Right atrium auricular region (tissue), 2 donors: ENCODE measurements at places on chromosomes 4 and X. TPM values are rescaled to one million over a fixed set of nuclear protein-coding genes. Genes with fewer than 3 reads are reported as not detected.

DNA sequence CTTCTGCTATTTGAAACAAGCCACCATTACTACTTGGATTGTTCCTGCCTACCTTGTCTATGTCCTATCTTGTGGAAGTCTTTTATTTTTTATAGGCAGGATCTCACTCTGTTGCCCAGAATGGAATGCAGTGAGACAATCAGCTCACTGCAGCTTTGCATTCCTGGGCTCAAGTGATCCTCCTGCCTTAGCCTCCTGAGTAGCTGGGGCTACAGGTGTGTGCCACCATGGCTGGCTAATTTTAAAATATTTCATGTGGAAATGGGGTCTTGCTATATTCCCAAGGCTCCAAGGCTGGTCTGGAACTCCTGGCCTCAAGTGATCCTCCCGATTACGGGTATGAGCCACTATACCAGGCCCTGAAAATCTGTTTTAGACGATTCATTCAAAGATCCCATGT is 7.6 kb downstream of the RPS3A start:
- DNase-seq: no peak

- no peak for DNase-seq
Observed at GRCh38 chrX:119442286-119442685, 26.0 kb upstream of the SLC25A5 start.

DNA sequence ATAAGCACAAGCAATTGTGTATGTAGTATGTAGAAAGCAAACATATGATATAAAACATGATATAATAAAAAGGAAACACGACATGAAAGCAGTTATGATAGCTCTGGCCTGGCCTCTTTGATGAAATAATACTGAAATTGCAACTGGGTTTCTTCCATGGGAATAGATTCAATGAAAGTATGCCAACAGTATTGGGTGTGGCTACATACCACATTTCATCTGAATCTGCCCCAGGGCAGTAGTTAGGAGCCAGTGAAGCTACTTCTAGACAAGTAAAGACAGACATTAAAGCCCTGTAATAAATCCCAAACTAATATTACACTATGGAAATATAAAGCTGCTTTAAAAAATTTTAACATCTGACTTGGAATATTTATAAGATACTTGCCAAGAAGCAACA is 207.3 kb downstream of the FBXW7 start:
- DNase-seq: no peak

- DNase-seq: no peak
Observed at GRCh38 chr4:81447566-81448229, 24.0 kb downstream of the RASGEF1B start.

DNA sequence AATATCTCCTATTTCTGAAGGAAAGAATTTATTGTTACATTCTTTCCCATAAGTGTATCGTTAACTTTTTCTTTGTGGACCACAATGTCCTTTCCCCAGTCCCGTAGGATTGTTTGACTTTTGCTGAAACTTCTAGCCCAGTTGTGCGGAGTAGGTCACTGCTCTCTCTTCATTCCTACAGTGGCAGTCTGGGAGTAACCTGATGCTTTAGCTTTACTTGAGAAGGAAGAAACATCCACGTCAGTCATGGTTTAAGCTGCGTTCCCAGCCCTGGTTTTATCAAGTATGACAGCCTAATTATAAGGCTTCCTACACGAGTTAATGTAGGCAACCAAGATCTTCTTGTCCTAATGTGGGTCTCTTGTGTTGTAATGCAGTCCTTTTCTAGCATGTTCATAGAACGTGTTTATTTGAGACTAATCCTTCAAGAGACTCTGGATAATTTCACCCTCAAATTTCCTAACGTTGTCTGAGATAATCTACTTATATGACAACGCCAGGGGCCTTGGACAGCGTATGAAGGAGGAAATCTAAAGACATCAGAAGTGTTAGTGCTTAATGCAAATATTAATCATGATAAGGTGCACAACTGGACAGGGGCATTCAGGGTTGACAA is 40.8 kb upstream of the GRPR start:
- no peak for DNase-seq

GRCh38 chrX:40310447-40310846 is 212.7 kb upstream of the BCOR start:
- DNase-seq: no peak

- DNase-seq: no peak
Observed at GRCh38 chr4:801436-802124, 24.3 kb downstream of the CPLX1 start.

The TENM3 gene
- total RNA-seq: 10.7 TPM

The UGT2B11 gene
- total RNA-seq: not detected

The CYBB gene
- total RNA-seq: 19.7 TPM

The GRIA3 gene
- total RNA-seq: 0.74 TPM
